ENCODE measurements at places on chromosomes 11 and 22.

GRCh38 chr22:39365492-39365780 lies 15.6 kb downstream of the SYNGR1 start:
- no peak for DNase-seq

- DNase-seq, result no peak
Measured at GRCh38 chr11:131206671-131207070, 163.7 kb upstream of the NTM start.

DNA sequence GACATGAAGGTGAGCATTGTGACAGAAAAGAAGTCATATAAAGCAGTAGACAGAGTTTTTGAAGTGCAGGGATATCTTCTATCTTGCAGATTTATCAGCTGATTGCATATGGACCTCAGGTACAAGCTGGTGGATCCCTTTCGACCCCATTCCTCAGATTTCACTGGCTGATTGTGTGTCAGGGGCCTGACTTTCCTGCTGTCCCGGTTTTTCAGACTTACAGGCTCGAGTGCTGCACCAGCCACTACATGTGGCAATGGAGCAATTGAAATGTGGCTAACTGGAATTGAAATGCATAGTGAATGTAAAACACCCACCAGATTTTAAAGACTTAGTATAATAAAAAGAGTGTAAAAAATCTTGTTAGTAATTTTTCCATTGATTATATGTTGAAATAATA lies 50.3 kb downstream of the CLMP start:
- DNase-seq, result no peak

- DNase-seq, result no peak
Measured at GRCh38 chr11:79242616-79243015, 198.2 kb downstream of the TENM4 start.

- DNase-seq, result no peak
Measured at GRCh38 chr11:70574725-70575347, 176.5 kb downstream of the CTTN start.

DNA sequence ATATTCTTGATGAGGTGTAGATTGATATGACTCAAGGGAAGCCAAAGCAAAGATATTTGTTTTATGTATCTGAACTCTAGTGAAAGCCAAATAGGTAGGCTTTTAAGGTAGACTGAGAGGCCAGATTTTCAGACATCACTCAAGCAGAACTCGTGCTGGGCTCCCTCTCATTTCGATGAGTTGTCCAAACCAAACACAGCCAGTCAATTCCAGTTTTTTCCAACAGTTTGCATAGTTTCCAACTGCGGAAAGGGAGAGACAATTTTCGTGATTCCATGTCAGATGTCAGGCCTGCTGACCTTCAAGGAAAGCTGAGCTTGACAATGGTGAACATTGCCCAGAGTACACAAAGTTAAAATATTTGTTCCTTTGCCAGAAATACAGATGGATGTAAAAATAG lies 110.9 kb upstream of the MPPED2 start:
- no peak for DNase-seq

- no peak for DNase-seq
Measured at GRCh38 chr11:22076271-22076930, 116.5 kb upstream of the ANO5 start.

DNA sequence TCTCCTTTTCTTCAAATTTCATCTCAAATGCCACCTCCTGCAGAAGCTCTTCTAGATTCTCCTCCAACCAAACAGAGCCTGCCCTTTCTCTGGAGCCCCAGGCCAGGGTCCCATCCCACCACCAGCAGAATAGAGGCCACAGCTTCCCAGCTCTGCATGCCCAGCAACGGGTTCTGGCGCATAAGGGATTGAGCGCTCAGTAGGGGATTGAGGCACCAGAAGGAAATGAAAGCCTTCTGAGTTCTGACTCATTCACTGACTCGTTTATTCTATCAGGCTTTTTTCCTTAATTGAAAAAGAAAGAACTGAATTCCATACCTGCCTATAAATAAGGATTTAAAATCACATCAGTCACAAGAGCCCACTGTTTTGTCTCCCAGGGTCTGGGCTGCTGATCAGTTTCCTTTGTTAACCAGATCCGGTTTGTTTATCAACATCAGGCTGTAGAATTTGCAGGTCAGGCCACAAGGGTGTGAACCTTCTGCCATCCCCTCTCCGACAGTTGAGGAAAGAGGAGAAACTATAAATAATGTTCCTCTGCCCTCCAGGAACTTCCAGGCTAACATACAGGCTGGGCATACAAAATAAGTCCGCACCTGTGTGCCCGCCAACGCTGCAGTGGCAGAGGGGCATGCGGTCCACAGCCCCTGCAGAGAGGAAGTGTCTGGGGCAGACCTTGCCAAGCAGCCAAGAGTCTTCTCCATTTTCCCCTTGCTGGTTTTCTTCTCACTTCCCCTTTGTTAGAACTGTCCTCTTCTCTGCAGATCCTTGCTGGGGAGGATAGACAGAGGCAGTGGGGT lies 63.5 kb upstream of the PRDM11 start:
- no peak for DNase-seq

GRCh38 chr11:120172054-120172911 lies 34.4 kb upstream of the TRIM29 start:
- DNase-seq, result peak; percentile 33

DNA sequence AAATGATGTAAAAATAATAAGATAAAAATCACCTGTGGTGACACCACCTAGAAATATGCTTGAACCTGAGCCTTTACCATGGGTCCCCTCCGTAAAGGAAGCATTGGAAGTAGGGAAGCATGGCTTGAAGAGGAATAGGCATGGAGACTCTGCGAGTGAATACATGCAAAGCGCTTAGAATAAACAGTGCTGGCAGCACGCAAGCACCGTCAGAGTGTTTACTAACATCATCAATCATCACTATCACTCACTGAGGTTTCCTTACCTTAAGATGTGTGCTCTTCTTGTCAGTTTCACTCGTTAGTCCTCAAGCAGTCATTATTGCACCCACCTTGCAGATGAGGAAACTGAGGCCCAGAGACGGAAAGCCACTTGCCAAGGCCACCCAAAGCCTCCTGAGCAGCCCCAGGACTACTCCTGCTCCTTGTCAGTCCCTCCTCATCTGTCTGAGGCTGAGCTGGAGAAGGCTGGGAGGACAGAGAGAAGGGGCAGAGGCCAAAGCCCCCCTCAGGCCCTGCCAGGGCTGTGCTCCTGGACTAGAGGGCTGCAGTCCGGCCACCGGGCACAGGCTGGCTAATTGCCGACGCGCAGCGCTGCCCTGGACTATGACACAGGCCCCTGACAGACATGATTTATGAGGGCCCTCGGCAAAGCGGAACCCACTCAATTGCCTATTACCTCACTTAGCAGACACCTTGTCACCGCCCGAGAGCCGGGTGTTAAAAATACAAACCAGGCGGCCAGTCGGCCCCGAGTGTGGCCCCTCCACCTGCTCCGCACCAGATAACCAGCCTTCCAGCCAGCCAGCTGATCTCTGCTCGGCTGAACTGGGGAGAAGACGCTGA lies 168.9 kb downstream of the MN1 start:
- no peak for DNase-seq

DNA sequence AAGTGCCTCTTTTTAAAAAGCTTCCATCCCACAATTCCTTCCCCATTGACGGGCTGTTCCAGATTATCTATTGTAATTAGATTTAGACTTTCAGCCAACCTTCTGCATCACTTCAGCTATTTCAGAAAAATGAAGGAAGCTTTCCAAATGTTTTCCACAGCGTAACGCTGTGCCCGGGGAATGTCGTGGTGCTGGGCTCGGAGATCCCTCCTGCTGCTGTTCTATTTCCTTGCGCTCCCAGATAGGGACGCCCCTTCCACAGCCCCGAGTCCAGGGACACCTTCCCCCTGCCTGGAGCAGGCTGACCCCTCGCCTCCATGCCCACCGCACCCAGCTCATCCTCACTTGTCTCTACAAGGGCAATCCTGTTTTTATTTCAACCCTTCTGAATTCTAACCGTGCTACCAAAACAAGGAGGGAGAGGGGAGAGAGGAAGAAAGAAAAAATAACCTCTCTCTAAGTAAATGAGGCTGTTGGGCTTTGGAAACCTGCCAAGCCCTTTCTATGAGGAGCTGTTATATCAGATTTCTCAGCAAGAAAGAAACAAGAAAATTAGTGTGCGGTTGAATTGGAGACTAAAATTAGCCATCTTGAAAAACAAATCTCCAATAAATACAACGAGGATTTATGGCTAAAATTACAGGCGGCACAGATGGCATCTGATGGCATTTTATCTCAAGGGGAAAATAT lies 366.9 kb downstream of the BRD1 start:
- DNase-seq, result no peak

DNA sequence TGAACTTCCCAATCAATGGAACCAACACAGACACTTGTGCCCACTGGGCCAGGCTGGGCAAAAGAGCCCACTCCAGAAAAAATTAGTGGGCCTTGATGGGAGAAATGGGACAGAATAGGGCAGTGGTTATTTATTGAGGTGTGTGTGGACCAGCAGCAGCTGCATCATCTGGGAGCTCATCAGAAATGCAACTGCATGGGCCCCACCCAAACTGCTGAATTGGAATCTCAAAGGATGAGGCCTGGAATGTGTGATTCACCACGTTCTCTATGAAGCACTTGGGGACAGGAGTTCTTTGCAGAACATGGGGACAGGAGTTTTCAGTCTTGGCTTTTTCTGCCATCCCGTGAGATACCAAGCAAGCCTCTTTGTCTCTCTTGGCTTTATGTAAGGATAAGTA lies 255.6 kb upstream of the PLET1 start:
- no peak for DNase-seq

- no peak for DNase-seq
Measured at GRCh38 chr11:133291780-133292179, 240.5 kb downstream of the OPCML start.

DNA sequence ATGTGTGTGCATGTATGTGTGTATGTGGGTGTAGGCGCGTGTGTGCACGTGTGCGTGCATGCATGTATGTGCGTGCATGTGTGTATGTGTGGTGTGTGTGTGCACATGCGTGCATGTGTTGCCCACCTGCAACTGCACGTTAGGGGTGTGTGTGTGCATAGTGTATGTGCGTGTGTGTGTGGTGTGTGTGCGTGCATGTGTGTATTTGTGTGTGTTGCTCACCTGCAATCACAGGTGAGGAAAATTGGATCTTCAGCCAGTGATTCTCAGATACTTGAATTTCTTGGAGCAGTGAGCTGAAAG lies 54.3 kb downstream of the ST14 start:
- no peak for DNase-seq

DNA sequence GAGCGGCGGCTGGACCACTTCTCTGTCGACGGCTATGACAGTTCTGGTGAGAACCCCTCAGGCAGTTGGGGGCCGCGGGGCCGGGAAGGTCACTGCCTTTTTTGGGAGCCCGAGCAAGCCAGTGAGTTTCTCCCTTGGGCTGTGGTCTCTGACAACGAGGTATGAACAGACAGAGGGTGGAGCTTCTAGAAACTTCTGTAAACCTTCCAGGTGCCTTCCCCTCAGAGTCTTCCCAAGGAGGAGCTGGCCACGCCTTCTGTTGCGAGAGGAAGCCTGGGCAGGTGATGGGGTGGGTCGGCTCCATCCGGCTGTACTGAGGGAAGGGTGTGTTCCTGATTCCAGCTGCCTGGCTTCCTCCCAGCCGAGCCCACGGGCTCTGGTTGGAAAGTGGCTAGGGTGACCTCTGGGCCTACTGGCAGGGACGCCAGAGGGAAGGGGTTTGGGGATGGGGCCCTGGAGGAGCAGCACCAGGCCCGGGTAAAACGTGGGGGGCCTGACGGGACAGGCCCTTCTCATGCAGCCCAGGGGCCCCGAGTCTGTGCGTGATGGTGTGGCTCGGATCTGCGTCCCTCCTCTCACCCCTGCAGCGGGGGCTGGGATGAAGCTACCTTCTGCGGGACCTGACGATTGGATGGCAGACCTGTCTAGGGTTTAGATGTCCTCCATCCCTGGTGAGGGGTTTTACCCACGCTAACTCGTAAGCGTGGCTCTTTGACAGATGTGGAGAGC lies 110.8 kb downstream of the KCNQ1OT1 start:
- no peak for DNase-seq

- DNase-seq, result no peak
Measured at GRCh38 chr11:111370902-111371578, 8.0 kb downstream of the POU2AF1 start.

DNA sequence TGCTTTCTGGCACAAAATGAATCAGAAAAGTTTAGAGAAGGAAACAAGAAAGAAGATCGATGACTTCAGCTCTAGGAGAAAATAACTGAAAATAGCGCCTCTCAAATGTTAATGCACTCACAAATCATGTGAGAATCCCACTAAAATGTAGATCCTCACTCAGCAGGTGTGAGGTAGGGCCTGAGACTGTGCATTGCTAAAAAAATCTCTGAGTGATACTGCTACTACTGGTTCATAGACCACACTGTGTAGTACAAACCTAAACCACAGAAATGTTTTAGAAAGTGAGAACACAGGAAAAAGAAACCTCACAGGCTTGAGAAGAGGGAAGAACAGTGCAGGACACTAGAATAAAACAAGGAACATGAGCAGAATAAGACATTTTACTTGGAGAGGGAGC lies 2.0 kb downstream of the OR8D4 start:
- no peak for DNase-seq

GRCh38 chr11:60762851-60763691 lies 6.4 kb downstream of the MS4A15 start:
- DNase-seq, result no peak

DNA sequence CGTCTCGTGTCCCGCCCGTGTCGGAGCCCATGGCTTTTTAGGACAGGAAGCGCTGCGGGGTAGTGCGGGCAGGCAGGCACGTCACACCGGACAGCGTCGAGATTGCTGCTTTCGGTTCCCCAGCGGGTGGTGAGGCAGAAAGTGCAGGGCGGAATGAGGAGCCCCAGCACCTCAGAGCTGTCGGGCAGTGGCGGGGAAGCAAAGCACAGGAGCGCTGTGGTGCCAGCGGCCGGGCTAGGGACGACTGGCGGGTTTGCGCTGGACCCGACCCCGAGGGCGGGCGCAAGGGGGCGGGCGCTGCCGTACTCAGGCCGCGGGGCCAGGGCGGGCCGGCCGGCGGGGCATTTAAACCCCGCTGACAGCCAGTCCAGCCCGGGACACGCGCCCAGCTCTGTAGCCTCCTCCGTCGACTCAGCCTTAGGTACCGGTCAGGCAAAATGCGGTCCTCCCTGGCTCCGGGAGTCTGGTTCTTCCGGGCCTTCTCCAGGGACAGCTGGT lies at the start of gene SLC37A2:
SLC37A2 (plus strand) TSS at position 375 of the 498 bp plus-strand sequence; CDS start at position 438, 63 bp downstream.
- DNase-seq, result no peak

DNA sequence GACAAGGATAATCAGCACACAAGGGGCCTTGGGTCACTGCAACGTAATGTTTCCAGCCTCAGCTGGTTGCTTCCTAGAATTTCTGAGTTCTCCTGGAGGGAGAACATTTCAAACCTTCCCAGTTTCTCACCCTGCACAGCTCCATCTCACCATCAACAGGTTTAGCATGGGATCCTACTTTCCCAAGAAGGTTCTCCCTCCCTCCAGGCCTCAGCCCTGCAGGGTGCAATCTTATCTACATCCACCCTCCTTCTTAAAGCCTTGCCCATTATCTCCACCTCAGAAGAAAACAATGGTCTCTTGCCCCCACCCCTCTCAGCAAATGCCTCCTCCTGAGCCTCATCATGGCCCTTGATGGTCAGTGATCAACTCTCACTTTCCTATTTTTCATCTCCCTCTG lies 23.6 kb downstream of the CADM1 start:
- DNase-seq, result no peak
